Activated T-cell treated with anti-CD3 and anti-CD28 coated beads for 1 hour (primary cell): ENCODE measurements at places on chromosomes 3 and 15.

GRCh38 chr3:54866251-54866650, 61.6 kb downstream of the LRTM1 start:
- DNase-seq, result no peak

DNA sequence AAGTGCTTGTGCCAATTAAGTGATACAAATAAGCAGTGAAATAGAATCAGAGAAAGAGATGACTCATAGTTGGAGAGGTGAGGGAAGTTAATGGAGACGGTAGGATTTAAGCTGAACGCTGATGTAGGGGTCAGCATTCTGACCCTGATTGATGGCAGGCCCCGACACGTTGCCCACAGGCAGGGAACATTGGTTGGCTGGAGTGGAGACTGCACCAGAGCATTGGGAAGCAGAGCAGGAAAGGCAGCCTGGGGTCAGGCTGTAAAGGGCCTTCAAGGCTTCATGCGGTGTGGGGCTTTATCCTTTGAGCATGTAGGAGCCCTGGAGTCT, 68.6 kb downstream of the DCUN1D1 start:
- DNase-seq, result no peak

DNA sequence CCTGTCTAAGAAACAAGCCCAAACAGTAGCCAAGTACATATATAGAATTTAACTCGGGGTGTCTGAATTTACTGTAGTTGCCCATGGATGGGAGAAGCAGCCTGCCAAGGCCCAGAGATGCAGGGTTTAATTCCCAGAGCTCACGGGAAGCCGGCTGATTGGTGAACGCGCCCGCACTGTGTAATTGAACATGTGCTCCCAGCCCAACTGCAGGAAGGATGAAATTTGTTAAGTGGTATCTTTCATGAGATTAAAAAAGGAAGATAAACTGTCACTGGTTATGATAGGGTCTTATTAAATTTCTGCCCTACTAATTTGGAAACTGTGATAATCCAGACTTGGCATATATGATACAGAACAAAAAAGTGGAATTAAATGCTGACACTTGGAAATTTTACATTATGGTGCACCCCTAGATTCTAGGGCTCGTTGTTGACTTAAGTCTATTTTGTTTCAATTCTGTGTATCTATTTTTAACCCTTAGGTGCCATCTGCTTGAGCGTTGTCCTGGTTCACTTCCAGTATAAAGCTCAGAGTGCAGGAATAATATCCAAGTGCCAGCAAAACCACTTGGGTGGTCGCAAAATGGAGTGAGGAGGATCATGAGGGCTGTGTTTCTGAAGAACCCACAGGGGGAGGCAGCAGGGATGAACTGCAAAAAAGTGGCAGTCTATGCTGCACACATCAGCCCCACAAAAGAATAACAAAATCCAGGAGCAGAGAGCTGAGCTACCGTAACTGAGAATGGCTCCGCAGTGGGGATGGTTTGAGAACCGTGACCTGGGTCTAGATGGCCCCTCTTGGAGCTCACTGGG, 13.8 kb upstream of the TMC3 start:
- DNase-seq, result no peak

GRCh38 chr15:68389041-68389930, 42.7 kb downstream of the ITGA11 start:
- DNase-seq, result no peak

DNA sequence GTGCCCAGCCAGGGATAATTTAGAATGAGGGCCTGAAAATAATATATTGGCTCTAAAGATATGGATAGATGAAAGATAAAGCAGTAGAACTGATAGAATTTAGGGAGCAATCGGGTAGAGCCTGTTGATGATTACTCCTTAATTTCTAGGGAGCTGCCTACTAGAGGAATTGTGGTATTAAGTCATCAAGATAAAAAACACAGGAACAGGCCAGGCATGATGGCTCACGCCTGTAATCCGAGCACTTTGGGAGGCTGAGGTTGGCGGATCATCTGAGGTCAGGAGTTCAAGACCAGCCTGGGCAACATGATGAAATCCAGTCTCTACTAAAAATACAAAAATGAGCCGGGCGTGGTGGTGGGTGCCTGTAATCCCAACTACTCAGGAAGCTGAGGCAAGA, 130.4 kb downstream of the PCCB start:
- DNase-seq, result no peak

DNA sequence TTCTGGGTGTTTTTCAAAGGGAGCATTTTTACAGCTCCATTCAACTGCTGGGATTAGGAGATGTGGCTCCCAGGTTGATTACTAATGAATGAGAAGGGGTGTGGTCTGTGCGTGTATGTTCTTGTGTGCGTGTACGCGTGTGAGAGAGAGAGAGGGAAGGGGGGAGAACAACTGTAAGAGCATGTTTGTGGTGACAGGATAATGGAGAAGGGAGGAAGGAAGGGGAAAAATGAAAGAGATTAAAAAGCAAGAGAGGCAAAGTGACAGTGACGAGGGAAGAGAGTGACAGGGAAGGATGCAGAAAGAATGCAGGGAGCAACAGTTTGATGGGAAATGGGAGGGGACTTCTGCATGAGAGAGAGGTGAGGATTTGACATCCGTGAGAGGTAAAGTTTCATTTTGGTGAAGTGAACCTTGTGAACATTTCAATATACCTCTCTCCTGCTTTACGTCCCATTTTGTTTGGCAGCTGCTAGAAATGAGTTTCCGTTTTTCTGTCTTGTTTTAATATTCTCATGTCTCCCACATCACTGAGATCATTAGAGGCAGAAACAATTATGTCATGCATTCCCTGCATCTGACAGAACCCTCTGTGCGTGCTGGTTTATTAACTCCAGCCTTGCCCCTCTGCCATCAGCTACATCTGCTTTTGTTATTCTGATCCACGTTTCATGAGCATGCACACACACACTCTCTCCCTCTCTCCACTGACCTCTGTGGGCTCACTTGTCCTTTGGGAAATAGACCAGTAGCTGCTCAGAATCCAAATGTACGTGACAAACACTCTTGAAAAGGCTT, 161.6 kb downstream of the GAP43 start:
- no peak for DNase-seq

- DNase-seq, result no peak
Observed at GRCh38 chr3:114451051-114451451, 157.2 kb downstream of the TIGIT start.

DNA sequence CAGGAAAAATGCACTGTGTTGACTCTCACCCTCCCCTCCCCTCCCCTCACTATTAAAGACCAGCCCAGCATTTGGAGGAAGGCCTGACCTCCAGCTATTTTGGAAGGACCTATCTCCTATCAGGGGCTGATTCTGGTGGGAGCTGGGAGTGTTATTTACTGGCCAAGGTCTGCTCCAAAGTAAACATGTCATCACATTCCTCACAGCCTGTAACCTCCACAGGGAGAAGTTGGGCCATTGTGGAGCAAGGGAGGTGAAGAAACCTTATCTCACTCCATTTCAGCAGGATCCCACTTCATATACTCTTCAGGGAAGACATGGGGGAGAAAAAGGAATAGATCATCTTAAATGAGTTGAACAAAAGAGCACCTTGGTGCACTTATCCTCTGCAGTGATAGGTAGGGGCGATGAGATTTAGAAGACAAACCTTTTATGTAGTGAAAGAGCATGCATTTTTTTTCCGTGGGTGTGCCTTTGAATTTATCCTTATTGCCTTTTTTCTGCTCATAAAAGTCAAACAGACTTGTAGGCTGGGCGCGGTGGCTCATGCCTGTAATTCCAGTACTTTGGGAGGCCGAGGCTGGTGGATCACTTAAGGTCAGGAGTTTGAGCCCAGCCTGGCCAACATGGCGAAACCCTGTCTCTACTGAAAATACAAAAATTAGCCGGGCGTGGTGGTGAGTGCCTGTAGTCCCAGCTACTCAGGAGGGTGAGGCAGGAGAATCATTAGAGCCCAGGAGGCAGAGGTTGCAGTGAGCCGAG, 15.6 kb upstream of the FLNB start:
- DNase-seq, result no peak
